ENCODE measurements at places on chromosomes 7 and 10. TPM values are rescaled to one million over a fixed set of nuclear protein-coding genes. Genes with fewer than 3 reads are reported as not detected.

Gene NANOS1
- 4.1 TPM for polyA plus RNA-seq

Gene PTN
- 258 TPM for polyA plus RNA-seq

Gene SEMA3C
- polyA plus RNA-seq: 35.4 TPM

Gene TSPAN13
- 29.5 TPM for polyA plus RNA-seq

Gene HYAL4
- not detected for polyA plus RNA-seq

Gene BCL7B
- 44.2 TPM for polyA plus RNA-seq

Gene ASB4
- 0.10 TPM for polyA plus RNA-seq

Gene PPP1R9A
- polyA plus RNA-seq: 28.5 TPM

Gene ODAD2
- polyA plus RNA-seq: 1.1 TPM

DNA sequence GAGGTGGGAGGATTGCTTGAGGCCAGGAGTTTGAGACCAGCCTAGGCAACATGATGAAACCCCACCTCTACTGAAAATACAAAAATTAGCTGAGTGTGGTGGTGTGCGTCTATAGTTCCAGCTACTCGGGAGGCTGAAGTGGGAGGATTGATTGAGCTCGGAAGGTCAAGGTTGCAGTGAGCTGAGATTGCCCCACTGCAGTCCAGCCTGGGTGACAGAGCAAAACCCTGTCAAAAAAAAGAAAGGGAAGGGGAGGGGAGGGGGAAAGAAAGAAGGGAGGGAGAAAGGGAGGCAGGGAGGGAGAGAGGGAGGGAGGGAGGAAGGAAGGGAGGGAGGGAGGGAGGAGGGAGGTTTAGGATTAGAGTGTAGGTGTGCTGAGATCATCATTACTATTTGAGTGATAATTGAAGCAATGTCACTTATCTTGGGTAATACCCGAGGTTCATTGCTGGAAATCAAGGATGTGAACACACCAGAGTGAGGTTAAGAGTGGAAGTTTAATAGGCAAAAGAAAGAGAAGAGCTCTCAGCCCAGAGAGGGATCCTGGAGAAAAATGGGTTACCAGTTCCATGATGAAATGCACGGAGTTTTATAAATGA is 27.6 kb downstream of the VCL start:
- DNase-seq: no peak

DNA sequence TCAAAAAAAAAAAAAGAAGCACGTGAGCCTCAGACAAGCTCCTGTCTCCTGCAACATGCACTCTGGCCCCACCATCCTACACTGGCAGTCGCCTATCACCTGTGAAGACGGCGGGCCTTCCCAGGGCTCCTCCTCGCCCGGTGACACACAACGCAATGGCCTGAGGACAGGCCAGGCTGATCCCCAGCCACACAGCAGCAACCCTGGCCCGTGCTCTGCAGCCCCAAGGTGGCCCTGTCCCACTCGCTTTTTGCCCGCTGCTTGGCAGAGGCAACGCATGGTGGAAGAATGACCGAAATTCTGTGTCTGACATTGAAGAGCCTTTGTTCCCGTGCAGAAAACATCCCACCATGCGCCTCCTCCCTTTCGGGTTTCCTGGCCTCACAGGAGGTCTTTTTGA is 8.1 kb downstream of the RADIL start:
- no peak for DNase-seq

DNA sequence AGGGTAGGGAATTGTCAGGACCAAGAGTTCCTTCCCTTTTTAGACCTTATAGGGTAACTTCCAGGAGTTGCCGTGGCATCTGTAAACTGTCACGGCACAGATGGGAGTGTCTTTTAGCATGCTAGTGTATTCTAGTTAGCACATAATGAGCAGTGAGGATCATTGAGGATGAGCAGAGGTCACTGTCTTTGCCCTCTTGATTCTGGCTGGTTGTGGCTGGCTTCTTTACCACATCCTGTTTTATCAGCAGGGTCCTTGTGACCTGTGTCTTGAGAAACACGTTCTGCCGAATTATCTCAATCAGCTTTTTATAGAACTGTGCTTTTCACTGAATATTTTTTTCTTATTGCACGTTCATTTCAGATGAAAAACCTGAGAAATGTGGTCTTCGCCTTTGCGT is 41.5 kb downstream of the MINPP1 start:
- DNase-seq: no peak

- DNase-seq: no peak
Measured at GRCh38 chr7:111026343-111026742, 64.6 kb upstream of the LRRN3 start.

DNA sequence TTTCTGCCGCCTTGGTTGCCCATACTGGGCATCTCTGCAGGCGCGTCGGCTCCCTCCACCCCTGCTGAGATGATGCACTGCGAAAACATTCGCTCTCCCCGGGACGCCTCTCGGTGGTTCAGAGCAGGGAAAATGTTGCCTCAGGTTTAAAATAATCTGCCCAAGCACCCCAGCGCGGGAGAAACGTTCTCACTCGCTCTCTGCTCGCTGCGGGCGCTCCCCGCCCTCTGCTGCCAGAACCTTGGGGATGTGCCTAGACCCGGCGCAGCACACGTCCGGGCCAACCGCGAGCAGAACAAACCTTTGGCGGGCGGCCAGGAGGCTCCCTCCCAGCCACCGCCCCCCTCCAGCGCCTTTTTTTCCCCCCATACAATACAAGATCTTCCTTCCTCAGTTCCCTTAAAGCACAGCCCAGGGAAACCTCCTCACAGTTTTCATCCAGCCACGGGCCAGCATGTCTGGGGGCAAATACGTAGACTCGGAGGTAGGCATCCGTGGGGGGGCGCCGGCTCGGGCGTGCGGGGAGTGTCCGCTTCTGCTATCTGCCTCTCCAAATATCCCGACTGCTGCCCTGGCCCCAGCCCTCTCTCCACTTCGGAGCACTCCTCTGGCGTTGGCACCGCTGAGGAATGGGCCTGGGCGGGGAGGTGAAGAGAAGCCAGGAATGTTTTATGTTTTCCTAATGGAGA is at the start of gene CAV1:
CAV1 (plus strand) TSS at position 428 of the 689 bp plus-strand sequence; CDS start at position 455, 27 bp downstream.
- DNase-seq: no peak

DNA sequence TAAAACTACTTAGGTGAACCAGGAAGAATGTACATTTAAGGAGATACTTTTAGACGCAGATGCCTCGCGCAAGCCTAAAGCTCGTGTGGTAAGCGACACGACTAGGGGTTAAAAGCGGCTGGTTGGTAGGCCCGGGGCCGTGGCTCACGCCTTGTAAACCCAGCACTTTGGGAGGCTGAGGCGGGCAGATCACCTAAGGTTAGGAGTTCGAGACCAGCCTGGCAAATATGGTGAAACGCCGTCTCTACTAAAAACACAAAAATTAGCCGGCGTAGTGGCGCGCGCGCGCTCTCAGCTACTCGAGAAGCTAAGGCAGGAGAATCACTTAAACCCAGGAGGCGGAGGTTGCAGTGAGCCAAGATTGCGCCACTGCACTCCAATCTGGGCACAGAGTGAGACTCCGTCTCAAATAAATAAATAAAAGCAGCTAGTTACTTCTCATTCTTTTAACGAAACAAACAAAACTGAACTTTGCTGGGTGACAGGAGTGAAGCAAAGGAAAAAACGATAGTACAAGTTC is 879 bp downstream of the NUDT5 start:
- no peak for DNase-seq

DNA sequence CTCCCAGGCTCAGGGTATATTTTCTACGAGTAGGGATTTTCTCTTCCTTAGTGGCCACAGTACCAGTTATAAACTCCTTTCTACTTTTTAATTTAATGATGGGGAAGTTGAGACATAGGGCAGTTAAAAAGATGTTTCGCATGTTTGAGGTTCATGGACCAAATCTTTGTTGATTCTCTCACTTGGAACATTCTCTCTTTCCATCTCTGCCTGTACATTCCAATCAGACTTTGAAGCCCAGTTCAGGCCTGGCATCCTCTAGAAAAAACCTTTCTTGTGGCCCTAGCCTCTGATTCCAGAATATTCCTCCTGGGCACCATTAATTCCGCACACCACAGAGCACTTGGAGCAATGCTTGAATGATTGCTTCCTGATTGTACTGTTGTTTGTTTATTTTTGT is 18.5 kb downstream of the SLC13A4 start:
- DNase-seq: no peak

GRCh38 chr10:64086083-64086767 is 565.0 kb downstream of the REEP3 start:
- no peak for DNase-seq

DNA sequence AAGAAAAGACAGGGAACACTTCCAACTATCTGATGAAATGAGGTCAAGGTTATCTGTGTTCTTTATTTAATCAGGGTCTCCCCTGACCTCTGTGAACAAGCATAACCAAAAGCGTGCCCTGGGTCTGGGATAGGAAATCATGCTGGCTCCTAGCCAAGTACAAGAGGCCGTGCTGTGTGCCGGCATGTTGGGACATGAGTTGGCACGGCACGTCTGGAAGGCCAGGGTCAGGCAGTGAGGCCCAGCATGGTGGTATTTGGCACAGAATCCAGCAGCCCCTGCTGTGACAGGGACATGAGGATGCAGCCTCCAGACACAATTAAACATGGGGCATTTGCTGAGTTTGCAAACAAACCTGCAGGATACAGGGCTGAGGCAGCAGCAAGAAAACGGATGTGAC is 320.4 kb downstream of the PLXNA4 start:
- no peak for DNase-seq

DNA sequence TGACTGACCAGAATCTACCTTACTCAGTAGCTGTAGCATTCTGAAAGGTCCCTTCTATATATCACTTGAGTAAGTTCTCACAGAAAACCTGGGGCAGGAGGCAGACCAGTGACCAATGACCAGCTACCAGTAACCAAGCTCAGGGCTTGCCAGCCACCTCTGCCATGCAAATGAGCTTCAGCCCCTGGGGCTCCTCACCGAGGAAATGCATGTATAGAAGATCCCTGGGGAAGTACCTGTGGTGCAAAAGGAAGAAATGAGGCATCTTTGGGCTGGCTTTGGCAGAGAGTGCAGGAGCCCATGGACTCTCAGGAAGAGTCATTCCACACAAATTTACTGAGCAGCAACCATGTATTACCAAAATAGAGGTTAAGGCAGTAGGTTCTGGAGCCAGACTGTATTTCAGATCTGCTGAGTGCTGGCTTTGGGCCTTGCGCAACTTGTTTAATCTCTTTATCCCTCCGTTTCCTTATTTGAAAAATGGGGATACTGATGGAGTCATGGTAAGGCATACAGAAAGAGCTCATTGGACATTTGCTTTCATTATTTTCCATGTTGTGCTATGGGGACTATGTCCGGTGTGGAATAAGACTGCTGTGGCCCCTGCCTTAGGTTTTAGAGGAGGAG is 41.1 kb upstream of the FAM204A start:
- DNase-seq: no peak

- no peak for DNase-seq
Measured at GRCh38 chr7:92010215-92010614, 69.6 kb downstream of the AKAP9 start.

- DNase-seq: no peak
Measured at GRCh38 chr10:48555310-48556042, 49.4 kb downstream of the ARHGAP22 start.

DNA sequence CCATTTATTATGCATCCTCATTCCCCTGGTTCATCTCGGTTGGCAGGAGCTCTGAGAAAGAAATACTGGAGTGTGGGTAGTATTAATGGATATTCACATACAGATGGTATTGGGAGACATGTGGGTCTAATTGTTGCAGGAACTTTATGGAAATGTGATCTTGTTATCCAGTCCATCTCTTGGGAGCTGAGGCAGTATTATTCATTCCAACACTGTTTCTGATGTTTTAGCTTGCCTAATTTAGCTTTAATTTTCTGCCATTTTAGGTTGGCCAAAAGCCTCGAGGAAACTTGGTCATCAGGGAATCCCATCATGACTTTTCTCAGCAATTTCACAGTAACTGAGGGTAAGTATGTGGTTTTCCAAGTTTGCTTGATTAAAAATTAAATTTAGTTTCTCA is 125.7 kb downstream of the ABCA13 start:
- no peak for DNase-seq

DNA sequence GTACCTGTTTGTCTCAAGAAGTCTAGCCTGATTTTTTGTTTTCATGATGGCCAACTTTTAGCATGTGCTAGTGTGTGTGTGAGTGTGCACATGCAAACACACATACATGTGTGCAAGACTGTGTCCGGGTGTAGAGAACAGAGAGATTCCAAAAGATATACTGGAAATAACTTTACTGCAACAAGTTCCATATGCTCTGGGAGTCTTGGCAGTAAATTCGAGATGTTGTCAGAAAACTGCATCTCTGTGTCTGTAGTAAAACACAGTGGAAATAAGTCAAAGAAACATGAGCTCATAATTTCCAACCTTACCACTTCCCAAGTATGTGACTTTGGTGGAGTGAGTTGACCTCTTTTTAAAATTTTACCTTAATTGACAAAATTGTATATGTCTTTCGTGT is 950.8 kb upstream of the C7orf33 start:
- no peak for DNase-seq

DNA sequence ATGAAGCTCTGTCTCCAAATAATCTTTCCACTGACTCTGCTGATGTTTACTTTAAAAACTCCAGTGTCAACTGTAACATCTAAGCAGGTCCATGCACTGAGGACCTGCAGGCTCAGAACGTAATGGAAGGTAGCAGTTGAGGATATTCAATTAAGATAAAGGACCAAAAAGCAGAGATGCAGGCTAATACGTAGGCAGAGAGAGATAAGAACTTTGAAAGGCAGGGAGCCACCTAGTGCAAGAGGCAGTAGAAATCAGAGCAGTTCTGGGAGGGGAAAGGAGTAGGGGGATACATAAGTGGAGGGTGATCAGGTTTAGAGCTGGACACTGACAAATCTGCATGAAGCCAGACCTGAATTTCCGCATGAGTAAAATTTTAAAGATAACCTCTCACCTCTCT is 114.5 kb upstream of the POM121L12 start:
- no peak for DNase-seq

DNA sequence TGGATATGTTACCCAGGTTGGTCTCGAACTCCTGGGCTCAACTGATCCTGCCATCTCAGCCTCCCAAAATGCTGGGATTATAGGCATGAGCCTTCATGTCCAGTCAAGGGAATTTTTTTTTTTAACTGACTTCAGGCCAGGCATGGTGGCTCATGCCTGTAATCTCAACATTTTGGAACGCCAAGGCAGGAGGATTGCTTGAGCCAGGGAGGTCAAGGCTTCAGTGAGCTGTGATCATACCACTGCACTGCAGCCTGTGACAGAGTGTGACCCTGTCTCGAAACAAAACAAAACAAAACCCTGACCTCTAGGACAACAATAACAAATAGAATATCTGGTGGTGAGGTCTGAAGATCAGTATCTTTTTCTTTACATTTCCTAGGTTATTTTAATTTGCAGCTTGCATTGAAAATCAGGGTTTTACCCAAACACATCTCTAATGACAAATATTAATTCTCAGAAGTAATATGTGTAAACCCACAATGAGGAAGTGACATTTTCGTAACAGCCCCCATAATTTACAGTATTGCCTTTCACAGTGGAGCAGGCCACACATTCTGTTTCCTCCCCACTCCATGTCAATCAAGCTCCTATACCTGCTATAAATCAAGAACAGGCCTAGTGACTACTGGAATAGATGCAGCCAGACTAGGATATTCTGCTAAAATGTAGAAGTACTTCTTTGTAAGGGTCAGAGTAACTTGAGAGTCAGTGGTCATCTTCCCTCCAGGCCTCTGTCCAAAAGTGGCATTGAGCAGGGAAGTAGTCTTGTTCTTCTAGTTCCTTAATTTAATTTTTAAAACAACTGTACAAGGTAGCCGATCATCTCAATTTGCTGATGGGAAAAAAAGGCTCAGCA is 43.3 kb upstream of the ECHDC3 start:
- DNase-seq: no peak

- no peak for DNase-seq
Measured at GRCh38 chr10:110330675-110331074, 26.0 kb upstream of the SMNDC1 start.

- no peak for DNase-seq
Measured at GRCh38 chr7:116212869-116213268, 2.5 kb downstream of the TES start.
